ENCODE measurements at places on chromosomes 6 and 20. TPM values are rescaled to one million over a fixed set of nuclear protein-coding genes. Genes with fewer than 3 reads are reported as not detected.

RSPO3 gene
- total RNA-seq: 4.9 TPM

SPATS1 gene
- total RNA-seq: not detected

RAET1L gene
- total RNA-seq: not detected

CAGE1 gene
- not detected for total RNA-seq

DNA sequence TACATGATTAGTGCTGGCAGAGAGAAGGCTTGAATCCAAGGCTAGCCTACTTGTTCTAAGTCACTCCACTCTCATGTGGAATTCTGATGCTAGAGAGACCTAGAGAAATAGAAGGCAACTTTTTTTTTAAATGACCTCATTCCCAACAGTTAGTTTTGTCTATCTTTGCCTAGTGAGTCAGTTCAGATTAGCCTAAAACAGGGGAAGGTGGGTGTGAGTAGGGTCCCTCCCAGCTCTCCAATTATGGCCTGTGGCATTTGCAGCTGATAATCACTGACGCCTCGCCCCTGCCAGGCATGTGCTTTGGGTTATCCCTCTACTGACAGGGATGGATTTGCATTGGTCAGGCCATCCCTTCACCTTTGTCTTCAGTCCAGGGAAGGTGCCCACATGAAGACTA, 13.6 kb downstream of the TXLNB start:
- no peak for DNase-seq

GRCh38 chr6:167661552-167662044, 165.1 kb upstream of the AFDN start:
- peak; percentile 33 for DNase-seq

DNA sequence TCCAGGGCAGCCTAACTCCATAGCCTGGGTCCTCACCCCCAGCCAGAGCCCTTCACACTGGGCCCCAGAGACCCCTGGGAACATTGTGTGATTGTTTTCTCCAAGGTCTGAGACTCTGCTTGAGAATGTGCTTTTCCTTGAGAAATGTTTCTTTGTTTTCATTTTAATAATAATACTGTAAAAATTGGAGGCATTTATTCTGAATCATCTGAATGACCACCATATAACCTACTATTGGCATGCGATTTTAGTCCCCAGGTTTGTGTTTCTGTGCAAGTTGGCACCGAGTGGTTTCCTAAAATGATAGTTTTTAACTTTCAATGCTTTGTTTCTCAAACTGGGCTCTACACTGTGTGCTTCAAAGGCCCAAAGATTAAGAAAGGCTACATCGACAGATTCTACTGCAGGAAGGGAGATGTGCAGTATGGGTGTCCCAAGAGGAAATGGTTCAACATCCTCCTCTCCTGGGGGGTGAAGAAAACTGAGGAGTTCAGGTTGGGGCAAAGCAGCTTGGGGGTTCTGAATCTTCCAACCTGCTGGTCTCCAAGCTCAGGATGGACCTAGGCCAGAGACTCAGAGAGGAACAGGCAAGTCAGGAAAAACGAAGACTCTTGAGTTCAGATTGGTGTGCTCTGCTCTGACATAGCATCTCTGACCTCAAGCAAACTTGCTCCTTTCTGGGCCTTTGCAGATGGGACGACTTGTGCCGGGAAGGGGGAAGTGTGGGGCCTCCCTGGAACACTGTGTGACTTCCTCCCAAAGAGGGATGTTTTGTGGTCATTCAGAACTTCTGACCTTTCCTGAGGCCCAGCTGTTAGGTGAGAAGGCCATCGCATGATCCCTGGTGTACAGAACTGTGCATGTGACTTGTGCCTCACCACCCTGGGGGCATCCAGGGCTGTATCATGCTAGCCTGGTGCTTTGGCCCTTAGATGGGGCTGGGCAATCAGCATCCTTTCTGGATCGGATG, 31.0 kb downstream of the DAAM2 start:
- DNase-seq: no peak

DNA sequence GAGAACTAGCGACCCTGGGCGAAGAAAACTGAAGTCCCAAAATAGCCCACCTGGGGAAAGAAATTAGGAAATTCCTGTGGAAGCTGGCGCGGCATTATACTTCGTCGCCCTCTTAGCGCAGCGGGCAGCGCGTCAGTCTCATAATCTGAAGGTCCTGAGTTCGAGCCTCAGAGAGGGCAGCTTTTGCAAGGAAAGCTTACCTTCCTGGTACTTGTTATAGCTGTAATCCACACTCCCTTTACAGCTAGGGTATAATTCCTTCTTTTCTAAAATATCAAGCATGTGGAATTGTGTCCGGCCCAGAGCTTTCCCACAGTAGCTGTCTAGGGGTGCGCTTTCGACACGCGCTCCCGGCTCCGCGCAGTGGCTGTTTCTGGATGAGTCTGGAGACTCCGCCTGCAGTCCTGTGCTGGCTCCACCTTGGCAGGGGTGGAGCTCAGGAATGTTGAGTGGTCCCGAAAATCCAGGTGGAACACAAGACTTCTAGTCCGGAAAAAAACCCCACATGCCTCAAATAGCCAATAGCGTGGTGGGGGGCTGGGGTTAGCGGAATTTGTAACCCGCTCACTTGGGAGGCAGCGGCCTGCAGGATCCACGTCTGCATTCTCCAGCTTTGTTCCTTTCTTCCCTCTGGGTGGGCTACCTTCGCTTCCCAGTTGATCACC, 83.7 kb upstream of the ZNF322 start:
- no peak for DNase-seq

GRCh38 chr20:57289391-57290177, 23.1 kb upstream of the BMP7 start:
- DNase-seq: no peak

DNA sequence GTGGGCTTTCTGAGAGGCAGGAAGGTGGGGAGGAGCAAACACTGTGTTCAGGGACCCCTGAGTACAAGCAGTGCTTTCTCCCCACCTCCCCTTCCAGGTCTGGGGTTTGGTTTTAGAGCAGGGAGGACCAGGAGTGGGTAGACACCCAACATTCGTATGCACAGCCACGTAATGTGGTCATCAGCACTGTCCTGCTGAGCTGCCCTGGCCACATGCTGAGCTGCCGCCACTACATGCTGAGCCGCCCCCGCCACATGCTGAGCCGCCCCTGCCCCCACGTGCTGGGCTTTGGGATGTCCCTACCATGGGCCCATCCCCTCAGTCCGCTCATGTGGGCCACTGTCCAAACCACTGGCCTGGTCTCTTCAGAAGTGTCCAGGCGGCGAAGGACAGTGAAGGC, 214.9 kb upstream of the CST7 start:
- DNase-seq: no peak

GRCh38 chr6:29679962-29680361, 990 bp downstream of the ZFP57 start:
- DNase-seq: no peak

DNA sequence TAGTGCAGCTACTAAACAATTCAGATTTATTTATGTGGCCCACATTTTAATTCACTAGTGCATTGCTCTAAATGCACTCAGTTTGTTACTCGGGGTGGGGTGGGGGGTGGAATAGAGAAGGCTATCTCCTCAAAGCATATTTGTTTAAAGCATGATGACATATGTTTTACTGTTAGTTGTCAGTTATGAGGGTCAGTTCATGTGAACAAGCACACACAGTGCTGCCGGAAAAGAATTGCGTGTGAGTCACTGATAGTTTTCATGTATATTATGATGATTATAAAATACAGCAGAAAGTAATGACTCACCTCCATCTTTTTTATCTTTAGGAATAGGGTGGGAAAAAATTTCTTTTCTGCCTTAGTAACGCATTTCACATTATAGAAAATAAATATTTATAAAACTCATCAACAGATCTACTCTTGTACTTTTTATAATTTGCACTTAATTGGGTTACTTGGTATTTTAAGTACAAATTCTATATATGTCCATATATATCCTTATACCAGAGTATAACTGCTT, 42.2 kb upstream of the STXBP5 start:
- DNase-seq: no peak

- DNase-seq: no peak
These were observed 62.4 kb downstream of the TENT5A start for GRCh38 chr6:81690073-81690472.

DNA sequence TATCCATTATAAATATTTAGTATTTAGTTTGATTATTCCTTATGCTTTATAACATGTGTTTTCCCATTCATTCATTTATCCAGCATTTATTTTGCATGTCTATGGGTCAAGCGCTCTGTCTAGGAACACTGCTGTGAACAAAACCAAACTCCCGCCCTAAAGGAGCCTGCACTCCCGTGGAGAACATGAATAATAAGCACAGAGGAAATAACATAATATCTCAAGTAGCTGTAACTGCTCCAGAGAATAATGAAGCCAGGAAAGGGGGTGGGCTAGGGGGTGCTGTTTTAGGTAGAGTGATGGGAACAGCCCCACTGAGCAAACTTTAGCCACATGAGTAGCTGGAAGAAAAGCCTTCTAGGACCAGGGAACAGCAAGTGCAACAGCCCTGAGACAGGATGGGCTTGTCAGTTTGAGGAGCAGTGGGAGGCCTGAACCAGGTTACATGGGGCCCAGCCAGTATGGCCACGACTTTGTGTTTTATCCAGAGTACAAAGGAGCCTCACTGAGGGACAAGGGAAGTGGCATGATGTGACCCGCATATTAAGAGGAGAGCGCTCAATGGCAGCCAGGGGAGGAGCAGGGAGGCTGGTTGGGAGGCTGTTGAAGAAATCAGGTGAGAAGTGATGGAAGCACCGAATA, 24.4 kb upstream of the PRND start:
- DNase-seq: no peak

DNA sequence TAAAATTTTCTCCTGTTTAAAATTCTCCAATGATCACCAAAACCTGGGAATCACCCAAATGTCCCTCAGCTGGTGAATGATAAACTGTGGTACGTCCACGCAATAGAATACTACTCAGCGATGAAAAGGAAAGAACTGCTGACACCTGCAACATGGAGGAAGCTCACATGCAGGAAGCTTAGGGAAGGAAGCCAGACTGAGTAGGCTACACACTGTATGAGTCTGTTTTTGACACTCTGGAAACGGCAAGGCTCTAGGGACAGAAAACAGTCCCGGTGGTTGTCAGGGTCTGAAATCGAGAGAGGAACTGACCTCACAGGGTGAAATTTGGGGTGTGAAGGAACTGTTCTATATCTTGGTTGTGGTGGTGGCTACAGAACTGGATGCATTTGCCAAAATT, 25.2 kb upstream of the TLDC2 start:
- DNase-seq: no peak

DNA sequence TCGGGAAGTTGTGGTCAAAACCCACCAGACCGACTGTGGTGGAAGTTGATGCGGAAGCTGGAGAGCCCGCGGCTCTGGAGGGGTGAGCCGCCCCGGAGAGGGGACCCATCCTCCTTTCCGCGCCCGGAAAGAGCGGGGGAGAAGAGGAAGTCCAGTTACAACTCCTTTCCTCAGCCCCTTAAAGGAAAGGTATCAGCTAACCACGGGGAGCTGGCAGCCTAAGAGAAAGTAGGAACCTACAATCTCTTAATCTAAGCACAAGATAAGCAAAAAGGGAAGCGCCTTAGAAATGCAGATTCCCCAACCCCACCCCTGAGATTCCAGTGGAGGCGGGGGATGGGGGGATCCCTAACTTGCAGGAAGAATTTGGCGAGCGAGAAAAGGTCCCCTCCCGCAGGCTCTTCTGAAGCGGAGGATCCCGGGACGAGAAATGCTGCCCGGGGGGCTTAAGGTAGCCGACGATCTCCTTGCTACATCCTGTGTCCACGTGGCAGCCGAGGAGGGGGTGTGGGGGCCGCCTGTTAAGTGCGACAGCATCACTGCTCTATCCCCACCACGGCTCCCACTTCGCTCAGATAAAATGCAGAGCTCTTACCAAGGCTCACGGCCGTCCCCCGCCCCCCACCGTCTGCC, 87.5 kb downstream of the ZFP64 start:
- no peak for DNase-seq

GRCh38 chr20:58086763-58087561, 141.5 kb downstream of the ANKRD60 start:
- no peak for DNase-seq

DNA sequence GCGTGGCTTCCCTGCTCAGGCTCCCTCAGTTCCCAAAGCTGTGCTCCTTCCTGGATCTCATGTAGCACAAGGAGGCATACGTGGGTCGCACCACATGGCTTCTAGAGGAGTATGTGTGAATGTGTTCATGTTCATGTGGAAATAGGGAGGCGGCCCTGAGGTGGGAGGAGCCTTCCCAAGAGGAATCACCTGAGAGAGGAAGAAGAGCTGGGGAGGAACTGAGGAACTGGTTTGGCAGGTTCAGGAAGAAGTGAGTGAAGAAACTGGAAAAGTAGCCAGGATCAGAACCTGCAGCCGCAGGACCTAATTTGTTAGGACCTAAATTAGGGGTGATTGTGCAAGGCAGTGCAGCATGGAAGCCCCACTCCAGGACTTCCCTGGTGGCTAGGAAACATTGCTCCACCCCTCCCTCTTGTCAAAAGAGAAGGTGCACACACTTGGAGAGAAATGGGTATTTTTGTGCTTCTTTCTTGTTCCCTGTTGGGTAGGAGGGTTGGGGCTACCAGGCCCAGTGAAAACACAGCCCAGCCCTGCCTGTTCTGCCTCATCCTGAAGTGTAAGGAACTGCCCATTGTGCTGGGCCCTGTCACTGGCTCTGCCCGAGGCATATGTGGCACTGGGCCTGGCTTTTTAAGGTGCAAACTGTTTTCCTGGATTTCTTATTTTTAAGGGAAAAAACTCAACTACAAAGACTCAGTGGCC, 20.7 kb downstream of the SYNJ2 start:
- DNase-seq: no peak

DNA sequence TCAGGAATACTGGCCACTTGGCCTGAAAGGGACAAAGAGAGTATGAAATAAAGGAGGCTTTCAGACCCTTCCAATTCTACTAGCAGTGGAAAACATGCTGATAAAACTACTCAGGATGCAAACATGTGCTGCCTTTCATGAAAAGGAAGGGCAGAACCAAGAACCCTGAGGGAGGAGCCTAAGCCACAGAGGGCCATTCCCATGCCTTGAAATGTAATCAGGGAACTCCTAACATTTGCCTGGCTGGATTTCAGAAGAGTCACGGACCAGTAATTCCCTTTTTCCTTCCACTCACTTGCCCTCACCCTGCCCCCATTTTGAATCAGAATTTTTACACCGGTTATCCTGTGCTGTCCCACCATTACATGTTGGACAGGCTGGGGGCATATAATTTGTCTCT, 116.2 kb downstream of the LAMP5 start:
- DNase-seq: no peak

DNA sequence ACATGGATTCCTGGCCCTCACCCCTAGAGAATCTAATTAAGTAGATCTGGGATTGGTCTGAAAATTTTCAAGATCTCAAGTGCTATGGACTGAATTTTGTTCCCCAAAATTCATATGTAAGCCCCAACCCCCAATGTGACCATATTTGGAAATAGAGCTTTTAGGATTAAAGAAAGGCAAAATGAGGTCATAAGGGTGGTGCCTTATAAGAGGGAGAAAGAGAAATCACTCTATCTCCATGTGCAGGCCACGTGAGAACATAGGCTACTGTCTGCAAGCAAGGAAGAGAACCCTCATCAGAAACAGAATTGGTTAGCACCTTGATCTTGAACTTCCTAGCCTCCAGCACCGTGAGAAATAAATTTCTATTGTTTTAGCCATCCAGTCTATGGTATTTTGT, 8.5 kb upstream of the DSE start:
- DNase-seq: no peak

GRCh38 chr6:42271834-42272805, 54.5 kb upstream of the MRPS10 start:
- no peak for DNase-seq

GRCh38 chr20:41553142-41553879, 64.9 kb downstream of the CHD6 start:
- no peak for DNase-seq

- DNase-seq: no peak
These were observed 45.1 kb upstream of the TASP1 start for GRCh38 chr20:13683833-13684232.

GRCh38 chr20:44448753-44449546, 26.7 kb upstream of the TTPAL start:
- DNase-seq: no peak

GRCh38 chr6:164184410-164184809, 769.9 kb downstream of the QKI start:
- DNase-seq: no peak

All from urinary bladder (tissue), 4 donors.